MG63 (cell line): ENCODE measurements at places on chromosomes 7 and 10.

- DNase-seq, result no peak
Observed at GRCh38 chr10:12550994-12551393, 201.6 kb downstream of the CAMK1D start.

GRCh38 chr7:35680403-35681013, 14.4 kb downstream of the HERPUD2 start:
- DNase-seq, result no peak

GRCh38 chr10:42177077-42177792, 461.1 kb downstream of the ZNF33B start:
- DNase-seq, result no peak

- DNase-seq, result no peak
Observed at GRCh38 chr10:127009366-127009765, 104.1 kb downstream of the DOCK1 start.

DNA sequence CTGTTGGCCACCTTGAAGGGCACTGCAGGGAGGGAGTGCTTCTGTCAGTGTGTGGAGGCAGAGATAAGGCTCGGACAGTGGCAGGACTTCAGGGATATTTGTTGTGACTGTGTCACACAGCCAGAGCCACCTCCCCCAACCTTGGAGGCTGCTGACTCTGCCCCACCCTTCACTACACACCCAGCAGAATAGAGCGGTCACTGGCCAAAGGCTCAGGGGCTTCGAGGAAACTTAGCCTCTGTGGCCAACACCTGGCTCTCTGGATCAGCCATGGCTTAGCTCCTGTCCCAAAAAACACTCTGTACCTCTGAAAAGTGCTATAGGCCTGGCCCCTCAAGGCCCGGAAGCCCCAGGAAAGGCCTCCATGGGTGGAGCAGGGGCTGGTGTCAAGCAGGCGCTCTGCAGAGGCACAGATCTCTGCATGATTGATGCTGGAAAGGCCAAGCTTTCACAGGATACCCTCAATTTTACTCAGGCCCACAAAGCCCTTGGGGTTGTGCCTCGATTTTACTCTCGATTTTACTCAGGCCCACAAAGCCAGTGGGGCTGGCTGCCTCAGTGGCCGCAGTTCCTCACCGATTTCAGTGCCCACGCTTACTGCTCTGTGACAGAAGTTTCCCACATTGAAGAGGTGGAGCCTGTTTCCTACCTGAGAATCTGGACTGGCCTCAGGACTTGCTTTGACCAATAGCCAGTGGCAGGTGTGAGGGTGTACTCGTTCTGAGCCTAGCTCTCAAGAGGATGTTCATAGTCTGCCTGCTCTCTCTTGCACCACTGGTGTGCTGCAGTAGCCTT, 113.2 kb upstream of the GPR26 start:
- no peak for DNase-seq

DNA sequence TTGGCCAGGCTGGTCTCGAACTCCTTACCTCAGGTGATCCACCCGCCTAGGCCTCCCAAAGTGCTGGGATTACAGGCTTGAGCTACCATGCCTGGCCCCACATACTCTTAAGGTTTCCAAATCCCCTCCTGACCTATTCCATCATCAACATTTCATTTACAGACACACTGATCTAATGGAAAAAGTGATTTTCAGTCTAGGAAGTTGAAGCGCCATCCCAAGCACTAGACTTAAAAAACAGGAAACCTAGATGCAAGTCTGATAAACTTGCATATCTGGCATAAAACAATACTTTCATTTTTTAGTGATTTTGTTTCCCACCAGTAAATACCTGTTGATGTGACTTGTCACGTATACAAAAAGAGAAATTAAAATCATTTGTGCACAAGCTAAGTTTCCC, 44.0 kb downstream of the DNMBP start:
- DNase-seq, result no peak

- no peak for DNase-seq
Observed at GRCh38 chr7:108860615-108861014, 290.9 kb downstream of the DNAJB9 start.

GRCh38 chr7:118104812-118105441, 79.0 kb upstream of the LSM8 start:
- no peak for DNase-seq

GRCh38 chr10:116891208-116891607, 41.9 kb downstream of the ENO4 start:
- peak; percentile 92 for DNase-seq

- no peak for DNase-seq
Observed at GRCh38 chr7:68862736-68863135, 735.5 kb upstream of the AUTS2 start.

DNA sequence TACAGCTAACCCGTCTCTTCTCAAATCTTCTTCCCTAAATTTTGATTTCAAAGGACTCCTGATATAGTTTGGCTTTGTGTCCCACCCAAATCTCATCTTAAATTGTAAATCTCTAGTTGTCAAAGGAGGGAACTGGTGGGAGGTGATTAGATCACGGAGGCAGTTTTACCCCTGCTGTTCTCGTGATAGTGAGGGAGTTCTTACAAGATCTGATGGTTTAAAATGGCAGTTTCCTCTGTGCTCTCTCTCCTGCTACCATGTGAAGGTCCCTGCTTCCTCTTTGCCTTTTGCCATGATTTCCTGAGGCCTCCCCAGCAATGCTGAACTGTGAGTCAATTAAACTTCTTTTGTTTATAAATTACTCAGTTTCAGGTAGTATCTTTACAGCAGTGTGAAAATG, 269.3 kb downstream of the POLR1F start:
- no peak for DNase-seq

- no peak for DNase-seq
Observed at GRCh38 chr7:130409067-130409711, 28.9 kb downstream of the CPA1 start.

GRCh38 chr10:50552771-50553535, 70.8 kb downstream of the SGMS1 start:
- DNase-seq, result peak; percentile 62

DNA sequence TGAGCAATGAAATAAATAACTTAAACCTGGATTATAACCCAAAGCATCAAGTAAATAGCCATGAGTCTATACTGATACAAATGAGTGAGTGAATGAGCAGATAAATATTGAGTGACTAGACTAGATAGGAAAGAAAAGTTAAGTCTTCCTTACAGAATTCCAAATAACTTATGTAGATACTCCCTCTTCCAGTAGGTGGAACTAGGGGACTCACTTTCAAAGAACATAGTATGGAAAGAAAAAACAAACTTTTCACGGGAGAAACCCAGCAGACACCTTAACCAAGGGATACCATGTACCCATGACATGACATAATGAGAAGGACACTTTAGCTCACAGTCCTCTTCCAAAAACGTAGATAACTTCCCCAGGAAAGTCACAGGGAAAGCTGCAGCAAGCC, 32.2 kb downstream of the CSGALNACT2 start:
- DNase-seq, result no peak

DNA sequence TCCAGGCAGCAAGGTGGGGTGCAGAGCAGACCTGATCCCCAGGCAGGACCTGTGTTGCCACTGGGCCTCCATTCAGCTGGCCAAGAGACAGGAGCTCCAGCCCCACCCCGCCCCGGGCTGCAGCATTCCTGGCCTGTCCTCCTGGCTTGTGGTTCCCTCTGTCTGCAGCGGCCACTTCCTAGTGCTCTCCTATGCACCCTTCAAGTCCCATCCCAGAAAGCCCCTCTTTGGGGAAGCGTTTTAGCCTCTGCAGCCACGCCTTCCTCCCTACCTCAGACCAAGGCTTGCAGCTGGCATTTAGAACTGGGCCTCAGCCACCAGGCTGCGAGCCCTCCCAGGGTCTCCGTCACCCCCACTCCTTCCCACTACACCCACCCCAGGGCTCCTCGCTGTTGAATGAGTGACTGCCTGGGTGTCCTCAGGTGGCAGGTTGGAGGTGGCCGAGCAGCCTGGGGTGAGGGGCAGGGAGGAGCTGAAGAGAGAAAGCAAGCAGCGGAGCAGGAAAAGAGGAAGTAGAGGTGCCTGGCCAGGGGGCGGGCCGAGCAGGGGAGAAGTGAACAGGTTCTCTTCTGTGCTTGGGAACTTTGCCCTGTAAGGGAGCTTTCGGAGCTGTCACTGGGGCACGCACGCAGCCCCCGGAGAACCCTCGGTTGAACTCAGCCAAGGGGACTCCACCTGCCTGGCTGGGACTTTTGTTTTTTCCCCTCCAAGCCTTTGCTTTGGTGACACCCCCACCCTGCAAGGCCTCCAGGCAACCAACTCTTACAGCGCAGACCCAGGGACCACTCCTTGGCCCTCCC, 109.1 kb upstream of the TNRC18 start:
- no peak for DNase-seq
